ENCODE measurements at places on chromosomes 16 and 17.
A peak's percentile ranks its signal among the peaks of the same experiment; 100 is the strongest.

DNA sequence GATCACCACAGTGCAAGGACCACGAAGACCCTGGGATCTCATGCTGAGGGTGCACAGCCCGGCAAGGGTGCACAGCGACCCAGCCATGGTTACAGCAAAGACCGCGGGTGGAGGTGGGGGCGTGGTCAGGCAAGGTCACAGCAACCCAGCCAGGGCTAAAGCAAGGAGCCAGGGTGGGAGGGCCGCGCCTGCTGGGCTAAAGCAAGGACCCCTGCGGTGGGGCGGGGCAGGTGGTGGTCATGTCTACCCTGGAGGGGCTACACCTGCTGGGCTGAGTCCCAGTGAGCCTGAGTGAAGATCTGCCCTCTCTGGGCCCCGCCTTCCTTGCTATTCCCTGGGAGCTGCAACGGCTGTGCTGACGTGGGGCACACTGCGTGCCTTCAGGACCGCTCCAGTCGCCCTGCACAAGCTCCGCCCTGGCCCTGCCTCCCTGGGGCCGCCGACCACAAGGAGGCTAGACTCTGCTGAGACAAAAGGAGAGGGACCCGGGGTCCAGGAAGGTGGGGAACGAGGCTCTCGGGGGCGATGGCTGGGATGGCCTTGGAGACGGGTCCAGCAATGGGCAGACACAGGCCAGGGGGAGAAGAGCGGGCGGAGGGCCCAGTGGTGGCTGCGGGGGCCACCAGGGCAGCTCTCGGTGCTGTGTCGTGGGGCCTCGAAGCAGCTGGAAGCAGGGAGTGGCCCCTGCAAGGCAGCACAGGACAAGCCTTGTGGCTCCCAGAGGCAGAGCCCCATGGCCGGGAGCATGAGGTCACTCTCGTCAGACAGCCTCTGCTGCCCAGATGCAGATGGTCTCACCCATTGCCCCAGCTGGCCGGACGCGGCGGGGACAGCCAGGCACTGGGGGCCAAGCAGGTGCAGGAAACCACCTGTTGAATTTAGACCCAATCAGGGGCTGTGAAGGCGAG lies 52.8 kb downstream of the CBFA2T3 start:
- DNase-seq, result no peak

- no peak for DNase-seq
These were observed 35.2 kb downstream of the KIAA0513 start for GRCh38 chr16:85062845-85063244.

- no peak for DNase-seq
These were observed 1.5 kb downstream of the CD300LF start for GRCh38 chr17:74711058-74711824.

DNA sequence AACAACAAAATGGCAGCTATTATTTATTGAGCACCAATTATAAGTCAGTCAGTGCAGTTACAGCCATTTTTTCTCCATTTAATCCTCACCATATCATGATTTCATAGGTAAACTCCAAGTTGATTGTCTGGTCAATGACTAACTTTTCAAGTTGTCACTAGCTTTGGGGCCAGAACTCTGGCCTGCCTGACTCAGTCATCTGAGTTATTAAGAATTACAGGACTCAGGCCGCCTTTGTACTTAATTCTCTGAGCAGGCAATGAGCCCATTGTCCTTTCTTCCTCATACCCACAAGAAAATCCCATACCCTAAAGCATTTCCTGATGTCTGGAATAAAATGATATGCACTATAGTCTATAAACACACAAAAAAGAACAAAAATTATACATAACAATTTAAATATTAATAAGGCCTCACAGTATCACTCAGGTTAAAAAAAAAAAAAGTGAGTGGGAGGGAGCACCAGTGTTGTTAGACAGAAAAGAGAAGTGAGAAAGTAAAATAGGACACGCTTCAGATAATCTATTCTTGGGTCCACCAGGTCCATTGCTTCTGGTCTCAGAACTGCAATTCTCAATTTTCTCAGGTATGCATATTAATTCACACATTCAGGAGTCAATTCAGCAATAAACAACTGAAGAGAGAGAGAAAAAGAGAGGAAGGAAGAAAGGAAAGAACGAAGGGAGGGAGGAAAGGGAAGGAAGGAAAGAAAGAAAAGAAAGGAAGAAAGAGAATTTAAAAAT lies 70.2 kb downstream of the SPAG9 start:
- no peak for DNase-seq

GRCh38 chr17:82679586-82680465 lies 18.7 kb downstream of the RAB40B start:
- DNase-seq, result no peak

DNA sequence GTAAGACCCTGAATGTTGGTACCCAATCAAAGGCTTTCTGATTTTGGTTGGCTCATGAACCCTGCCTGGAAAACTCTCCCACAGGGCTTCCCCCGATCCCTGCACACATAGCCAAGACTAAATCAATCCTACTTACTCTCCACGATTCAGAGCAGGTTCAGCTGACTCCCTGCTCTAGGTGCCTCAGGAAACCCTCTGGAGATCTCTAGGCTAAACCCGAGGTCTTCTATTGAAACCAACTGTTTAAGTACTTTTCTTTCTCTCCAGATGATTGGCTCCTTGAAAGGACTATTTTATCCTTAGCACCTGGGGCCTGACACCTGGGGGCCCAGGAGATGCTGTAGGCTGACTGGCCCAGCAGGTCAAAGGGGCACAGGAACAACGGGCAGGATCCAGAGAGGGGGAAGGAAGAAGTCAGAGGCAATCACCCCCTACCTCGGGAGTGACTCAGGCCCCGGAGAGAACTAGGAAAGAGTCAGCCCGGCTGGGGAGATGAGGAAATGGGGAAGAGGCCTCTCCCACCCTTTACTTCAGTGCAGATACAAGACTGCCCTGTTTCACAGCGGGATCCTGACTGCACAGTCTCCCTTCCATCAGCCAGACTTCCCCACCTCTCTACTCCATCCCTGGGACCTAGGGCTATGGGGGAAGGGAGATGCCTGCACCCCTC lies 2.0 kb downstream of the TBC1D10B start:
- no peak for DNase-seq

- DNase-seq, result no peak
These were observed 44.1 kb downstream of the GTF3C1 start for GRCh38 chr16:27505297-27506236.

- DNase-seq, result no peak
These were observed 62.3 kb downstream of the GNA13 start for GRCh38 chr17:64994281-64994680.

- DNase-seq, result peak; percentile 65
These were observed 4.3 kb upstream of the NAGLU start for GRCh38 chr17:42531455-42532354.

GRCh38 chr16:50167556-50167955 lies 14.4 kb downstream of the TENT4B start:
- no peak for DNase-seq

- DNase-seq, result no peak
These were observed 7.2 kb downstream of the VPS4A start for GRCh38 chr16:69318177-69318910.

DNA sequence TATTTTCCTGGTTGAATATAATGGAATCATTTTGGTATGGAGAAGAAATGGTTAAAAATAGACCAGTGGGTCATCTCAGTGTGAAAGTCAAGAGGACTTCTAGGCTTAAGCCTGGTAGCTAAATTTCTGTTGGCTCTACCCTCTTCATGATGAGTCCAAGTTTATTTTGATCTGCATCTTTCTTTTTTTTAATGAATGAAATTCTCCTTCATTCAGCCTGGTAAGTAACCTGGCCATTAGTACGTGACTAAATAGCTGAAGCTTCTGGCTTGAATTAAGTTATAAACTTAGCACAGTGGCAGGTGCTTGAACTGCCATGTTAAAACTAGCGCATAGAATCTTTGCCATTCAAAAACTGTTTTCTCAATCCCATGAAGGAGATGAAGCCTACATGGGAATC lies 28.0 kb downstream of the NF1 start:
- DNase-seq, result no peak

DNA sequence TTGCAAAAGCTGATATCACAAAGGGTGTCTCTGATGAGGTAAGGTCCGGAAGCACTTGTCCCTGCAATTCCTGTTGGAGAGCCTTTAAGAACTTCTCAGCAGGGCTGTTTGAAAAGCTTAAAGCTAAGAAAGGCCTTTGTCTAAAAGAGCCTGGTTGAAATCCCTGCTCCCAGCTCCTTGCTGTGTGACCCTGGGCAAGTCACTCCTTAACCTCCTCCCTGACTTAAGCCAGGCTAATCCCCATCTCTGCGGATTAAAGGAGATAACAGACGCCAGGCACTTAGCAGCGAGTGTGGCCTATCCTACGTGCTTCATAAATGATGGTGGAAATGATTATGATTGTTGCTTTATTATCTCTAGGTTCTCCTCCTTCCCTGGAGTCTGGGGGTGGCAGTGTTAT lies 368.0 kb upstream of the RBFOX1 start:
- no peak for DNase-seq

DNA sequence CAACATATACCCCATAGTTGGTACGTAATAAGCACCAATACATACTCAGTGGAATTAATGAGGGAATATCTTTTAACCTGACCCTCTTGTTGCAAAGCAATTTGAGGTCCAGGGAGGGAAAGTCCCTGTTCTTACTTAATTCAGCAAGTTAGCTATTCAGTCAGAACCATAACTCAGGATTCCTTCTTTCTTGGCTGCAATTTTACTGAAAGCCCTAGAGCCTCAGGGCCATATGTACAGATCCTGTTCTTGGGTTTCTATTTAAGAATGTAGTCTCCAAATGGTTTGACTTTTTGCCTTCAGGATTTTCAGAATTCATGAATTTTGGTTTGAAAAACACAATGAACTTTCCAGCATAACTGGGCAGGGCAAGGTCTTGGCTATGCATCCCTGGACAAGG lies 436.5 kb downstream of the HS3ST4 start:
- no peak for DNase-seq

DNA sequence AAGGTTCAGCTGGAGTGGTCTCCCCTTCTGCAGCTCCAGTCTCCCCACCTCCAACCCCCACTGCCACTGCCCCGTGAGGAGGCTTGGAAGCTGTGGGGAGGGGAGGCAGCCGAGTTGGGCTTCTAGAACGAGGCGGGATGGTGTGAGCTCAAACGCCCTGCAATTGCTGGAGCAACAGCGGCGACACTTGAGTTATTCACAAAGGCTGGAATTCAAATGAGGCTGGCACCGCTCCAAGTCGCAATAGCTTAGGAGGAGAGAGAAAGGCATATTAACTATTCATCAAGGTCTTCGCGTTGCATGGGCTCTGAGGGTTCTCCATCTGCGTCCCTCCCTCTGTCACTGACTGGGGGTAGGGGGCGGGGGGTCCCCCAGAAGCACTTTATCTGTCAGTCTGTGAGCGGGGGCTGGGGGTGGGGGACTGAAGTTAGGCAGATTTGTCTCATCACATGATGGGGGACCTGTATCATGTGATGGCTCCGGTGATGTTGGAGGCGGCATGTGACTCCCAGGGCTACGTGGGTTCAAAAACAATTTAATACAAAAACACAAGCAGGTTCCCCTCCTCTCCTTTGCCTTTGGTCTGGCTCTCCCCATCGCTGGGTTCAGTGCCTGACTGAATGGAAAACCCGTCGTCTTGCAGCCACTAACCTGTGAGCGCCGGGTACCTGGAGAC lies 70.5 kb downstream of the RBBP6 start:
- DNase-seq, result peak; percentile 41

DNA sequence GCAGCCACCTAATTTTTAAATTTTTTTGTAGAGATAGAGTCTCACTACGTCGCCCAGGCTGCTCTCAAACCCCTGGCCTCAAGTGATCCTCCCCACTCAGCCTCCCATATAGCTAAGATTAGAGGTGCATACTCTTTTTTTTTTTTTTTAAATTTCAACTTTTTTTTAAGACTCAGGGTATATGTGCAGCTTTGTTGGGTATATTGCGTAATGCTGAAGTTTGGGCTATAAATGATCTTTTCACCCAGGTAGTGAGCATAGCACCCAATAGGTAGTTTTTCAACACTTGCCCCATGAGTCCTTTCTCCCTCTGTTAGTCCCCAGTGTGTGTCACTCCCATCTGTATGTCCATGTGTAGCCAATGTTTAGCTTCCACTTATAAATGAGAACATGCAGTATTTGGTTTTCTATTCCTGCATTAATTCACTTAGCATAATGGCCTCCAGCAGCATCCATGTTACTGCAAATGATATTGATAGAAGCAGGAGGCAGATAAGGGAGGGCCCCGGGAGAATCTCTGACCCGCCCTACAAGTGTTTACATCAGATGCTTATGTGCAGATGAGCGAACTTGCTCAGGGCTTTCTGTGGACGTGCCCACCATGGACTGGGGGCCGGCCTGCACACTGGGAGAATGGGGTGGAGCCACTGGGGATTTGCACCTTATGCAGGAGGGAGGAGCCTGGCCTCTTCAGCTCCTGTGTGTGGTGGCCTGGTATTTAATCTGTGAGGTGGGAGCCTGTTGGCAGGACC lies 110.3 kb upstream of the ZKSCAN2 start:
- DNase-seq, result no peak

- no peak for DNase-seq
These were observed 30.3 kb upstream of the CDH15 start for GRCh38 chr16:89140981-89141883.

DNA sequence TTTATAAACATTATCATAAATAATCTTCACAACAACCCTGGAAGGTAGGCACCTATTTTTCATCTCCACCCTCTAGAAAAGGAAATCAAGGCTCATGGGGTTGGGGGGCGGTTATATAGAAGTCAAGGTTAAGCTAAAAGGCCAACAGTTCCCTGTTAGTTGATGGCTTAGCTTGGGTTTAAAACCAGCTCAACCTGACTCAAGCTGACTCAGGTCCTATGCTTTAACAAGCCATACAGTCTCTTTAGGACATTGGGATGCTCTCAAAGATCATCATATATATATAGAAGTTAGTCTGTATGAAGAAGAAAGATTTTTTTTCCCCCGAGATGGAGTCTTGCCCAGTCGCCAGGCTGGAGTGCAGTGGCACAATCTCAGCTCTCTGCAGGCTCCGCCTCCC lies 44.8 kb upstream of the MED13 start:
- no peak for DNase-seq

DNA sequence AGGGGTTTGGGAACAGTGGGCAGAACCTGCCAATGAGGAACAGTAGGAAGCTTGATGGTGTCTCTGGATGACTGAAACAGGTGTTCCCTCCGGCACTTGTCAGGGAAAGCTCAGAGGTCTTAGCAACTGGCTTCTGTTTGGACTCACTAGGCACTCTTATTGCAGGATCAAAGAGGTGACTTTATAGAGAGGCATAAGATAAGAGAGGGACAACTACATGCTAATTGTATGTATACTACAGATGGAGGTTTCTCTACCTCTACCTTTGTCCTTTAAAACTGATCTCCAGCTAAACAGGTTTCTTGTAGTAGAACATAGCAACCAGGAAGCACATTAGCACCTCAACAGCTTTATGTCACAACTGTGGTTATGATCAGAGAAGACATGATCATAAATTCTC lies 7.6 kb downstream of the CNTD1 start:
- no peak for DNase-seq

GRCh38 chr16:79480056-79480455 lies 120.5 kb downstream of the MAF start:
- DNase-seq, result no peak

All from stimulated activated CD8-positive, alpha-beta memory T cell treated with anti-CD3 and anti-CD28 coated beads, Interleukin-4, amount 100 ng/mL, for 48 hours (primary cell).